ENCODE measurements at places on chromosomes 7 and 10. TPM values are rescaled to one million over a fixed set of nuclear protein-coding genes. Genes with fewer than 3 reads are reported as not detected.

The TMEM139 gene
- 0.90 TPM for total RNA-seq

The AMZ1 gene
- 0.07 TPM for total RNA-seq

The ECHDC3 gene
- 0.77 TPM for total RNA-seq

The HOXA1 gene
- total RNA-seq = 0.38 TPM

The NANOS1 gene
- total RNA-seq = 0.61 TPM

The PANK1 gene
- 3.7 TPM for total RNA-seq

The SVOPL gene
- not detected for total RNA-seq

DNA sequence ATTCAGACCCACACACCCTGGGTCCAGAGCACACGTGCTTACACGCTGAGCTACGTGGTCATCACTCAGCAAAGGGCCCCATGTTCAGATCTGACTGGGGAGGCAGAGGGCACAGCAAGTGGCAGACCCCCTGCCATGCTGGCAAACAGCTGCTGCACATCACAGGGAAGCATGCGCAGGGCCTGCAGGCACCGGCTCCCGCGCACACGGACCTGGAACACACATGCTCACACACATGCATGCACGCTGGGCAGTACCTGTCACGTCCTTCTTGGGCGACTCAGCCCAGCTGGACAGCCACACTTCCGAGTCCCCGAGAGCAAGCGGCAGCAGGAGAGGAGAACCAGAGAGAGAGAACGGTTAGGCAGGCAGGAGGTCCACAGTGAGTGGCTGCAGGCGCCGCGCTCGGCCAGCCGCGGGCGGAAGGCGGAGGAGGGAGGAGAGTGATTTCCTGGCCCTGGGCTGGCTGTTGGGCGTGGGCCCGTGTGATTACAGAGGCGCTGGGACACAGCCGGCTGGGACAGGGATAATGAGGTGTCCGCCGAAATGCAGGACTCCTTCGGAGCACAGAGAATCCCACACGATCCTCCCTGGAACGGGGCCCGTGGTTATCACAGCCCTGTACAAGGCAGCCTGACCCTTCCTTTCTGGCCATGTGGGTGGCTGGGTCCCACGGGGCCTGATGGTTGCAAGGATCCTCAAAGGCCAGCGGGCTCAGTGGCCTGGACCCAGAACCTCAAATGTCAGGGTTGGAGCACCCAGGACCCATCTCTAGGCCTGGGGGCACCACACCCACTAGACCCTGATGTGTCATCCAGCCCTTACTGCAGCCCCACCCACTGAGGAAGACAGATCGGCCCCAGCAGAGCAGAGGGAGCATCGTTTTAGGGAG is 175.1 kb downstream of the NEURL1 start:
- DNase-seq = no peak

- no peak for DNase-seq
These were observed 98.3 kb upstream of the FAM13C start for GRCh38 chr10:59460601-59461000.

- no peak for DNase-seq
These were observed 14.1 kb downstream of the ZMIZ1 start for GRCh38 chr10:79082631-79083596.

DNA sequence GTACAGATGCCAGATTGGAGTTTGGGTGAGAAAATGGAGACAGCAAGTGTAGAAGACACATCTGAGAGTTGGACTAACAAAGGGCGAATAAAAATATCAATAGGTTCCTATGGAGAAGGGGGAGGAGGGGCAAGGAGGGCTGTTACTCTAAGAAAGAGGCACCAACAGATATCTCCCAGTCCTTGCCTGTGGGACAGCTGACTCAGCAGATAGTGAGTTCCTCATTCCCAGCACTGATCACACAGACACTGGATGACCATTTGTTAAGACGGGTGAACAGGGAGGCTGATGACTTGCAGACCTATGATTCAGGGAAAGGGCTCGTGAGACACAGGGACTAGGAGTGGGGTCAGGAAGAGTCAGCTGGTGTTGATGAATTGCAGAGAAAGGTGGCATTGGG is 5.7 kb upstream of the PRR15 start:
- no peak for DNase-seq

DNA sequence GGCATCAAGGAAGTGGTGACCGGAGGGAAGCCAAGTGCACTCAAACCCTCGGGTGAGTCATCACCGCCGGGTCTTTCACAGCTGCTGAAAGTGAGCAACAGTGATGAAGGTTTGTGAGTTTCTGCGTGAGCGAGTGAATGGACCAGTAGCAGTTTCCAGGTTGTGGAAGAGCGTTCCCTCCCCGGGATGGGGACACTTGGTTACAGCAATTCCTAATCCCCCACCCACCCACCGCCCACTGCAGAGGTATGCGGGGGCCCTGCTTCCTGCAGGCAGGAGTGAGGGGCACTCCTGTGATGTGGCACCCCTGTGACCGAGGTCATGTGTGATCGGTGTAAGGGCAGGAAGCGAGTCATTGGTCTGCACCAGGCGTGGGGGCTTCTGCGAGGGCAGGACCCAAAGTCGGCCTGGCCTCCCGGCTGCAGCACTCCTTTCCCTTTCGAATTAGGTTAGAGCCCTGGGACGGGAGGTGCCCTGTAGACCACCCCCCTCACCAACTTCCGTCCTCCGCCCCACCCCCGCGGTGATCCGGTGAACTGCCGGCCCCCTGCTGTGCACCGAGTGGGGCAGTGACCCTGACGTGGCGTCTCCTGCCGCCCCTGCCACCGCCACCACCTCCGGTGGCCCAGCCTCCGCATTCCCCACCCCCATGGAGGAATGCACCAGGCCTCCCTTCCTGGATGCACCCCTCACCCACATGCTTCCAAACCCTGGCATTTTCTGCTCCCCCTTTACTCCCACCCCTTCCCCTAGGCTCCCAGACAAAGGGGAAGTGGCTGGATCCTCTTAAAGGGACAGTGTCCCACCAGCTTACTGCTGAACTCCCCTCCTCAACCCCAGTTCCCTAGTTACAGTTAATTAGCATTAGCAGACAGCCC is 10.9 kb downstream of the LIMK1 start:
- DNase-seq = peak; percentile 75
